ENCODE measurements at places on chromosomes 11 and 22. TPM values are rescaled to one million over a fixed set of nuclear protein-coding genes. Genes with fewer than 3 reads are reported as not detected.
A peak's percentile ranks its signal among the peaks of the same experiment; 100 is the strongest.

DNA sequence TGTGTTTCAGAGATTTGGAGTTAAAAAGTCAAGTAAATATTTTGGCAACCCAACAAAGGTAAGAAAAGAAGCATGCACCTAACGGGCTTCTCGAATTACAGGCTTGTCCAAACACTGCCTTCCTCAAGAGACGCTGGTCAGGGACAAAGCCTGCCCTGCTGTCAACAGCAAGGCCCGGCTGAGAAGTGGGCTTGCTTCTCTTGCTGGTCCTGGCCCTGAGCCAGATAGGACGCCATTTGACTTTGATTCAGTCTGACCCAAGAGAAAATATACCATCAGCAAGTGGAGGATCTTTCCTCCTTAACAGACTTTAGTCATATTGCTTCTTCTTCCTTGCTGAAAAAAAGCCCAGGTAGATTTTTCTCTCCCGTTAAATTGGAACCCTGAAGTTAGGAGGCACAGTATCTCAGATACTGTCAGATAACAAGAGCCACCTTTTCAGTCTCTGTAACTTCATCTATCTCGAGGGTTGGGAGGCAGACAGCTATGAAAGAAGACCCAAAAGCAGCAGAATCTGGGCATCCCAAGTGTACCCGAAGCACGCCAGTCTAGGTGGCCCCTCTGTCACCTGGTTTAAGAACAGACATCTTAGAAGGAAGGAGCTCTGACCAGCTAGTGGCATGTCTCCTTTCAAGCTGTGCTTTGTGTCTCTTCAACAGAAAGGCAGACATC lies 57.5 kb downstream of the C22orf31 start:
- no peak for DNase-seq

MS4A15 gene
- polyA plus RNA-seq: not detected

- peak; percentile 69 for DNase-seq
Observed at GRCh38 chr11:67045314-67045713, 11.3 kb upstream of the RHOD start.

- DNase-seq: no peak
Observed at GRCh38 chr11:82732734-82733443, 775 bp downstream of the FAM181B start.

- DNase-seq: peak; percentile 56
Observed at GRCh38 chr11:35144136-35144741, 5.3 kb downstream of the CD44 start.

DNA sequence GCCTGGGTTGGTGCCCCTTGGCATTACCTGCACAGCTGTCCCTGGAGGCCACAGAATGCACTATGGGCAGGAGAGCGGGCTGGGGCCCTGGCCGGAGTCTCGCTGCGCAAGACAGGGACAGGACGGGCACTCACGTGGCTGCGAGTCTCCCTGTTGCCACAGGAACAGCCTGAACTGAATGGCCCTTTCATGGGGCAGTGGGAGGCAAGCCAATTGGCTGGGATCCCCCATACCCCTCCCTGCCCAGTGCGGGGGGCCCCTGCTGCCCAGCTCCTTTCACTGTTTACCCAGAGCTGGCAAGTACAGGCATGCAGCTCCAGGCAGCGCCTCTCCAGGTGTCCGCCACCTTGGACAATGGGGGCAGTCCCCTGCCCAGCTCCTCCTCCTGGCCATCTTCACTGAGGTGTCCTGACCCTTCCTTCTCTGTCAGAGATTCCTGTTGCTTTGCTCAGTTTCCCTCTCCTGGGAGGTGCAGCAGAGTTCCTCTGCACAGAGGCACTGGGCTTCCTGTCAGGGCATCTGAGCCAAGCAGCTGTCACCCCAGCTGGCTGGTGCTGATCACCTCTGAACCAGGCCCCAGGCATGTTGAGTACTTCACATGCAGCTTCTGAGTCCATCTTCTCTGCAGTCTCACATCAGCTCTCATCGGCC lies 5.2 kb downstream of the USP2 start:
- DNase-seq: no peak
